ENCODE measurements at places on chromosomes 1 and 21.

DNA sequence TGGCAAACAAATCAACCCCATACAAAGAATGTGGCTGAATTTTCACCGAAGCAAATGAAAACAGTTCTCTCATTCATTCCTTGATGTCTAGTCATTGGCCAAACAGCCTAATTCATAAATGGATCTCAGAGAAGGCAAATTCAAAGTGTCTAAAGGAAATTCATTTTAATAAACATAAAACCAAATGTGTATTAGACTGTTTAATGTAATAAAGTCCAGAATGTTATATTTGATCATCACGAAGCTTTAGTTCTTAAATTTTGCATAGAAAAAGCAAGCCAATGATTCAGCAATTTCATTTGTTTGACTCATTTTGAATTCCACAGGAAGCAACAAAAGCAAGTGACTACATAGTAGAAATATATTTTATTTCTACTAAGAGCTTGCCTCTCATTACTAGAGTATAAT lies 379.2 kb upstream of the ADAMTS5 start:
- no peak for DNase-seq

- DNase-seq = no peak
Measured at GRCh38 chr1:38308780-38309179, 262.2 kb upstream of the POU3F1 start.

GRCh38 chr21:41779659-41780058 lies 12.8 kb upstream of the RIPK4 start:
- DNase-seq = no peak

DNA sequence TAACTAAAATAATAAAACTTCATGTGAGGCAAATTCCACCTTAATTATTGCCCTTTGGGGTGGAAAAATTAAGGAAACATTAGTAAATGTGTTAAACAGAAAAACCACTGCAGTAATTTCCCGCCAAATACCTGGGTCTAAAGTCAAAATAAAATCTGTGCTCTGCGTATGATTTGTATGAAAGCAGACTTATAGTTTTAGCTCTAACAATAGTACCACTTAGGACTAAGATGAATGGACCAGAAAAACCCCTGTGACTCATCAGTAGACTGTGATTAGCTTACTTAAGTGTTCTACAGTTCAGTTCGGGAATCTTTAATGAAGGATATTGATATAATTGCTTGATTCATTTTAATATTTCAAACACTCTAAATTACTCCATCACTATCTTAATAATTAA lies 23.3 kb upstream of the C1orf105 start:
- no peak for DNase-seq

DNA sequence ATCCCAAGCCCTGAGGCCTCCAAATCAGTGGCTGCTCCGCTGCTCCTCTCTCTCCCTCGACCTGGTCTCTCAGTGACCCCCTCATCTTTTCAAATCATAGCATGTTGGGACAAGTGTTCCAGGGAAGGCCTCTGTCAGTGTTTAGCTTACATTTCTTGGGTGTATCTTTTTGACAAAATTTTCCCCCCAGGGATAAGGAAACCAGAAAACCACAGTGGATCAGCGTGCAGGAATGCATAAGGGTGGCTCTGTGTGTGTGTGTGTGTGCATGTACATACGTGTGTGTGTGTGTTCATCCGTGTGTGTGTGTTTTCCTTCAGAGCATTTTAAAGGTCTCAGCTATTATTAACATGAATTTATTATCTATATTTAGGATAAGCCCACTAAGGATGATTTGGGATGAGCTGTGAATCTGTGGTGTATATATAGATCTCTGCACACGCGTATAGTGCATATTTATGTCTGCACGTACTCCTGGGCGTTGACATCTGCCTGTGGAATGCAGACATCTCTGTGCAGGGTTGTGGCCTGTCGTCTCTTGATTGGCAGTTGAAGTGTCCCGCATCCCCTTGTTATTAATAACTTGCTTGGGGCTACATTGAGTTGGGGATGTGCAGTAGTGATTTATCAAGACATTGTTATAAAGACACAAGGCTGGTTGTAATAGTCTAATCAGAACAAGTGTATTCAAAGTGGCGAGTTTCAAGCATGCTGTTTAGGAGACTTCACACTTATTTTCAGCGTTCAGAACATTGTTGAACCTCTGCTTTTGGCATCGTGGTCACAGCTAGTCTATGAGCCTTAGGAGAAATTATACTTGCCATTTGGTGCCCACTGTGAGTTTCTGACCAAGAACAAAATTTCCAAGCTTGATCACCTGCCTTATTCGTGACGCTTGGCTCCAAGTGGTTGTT lies 55.6 kb downstream of the GALNT2 start:
- DNase-seq = no peak

DNA sequence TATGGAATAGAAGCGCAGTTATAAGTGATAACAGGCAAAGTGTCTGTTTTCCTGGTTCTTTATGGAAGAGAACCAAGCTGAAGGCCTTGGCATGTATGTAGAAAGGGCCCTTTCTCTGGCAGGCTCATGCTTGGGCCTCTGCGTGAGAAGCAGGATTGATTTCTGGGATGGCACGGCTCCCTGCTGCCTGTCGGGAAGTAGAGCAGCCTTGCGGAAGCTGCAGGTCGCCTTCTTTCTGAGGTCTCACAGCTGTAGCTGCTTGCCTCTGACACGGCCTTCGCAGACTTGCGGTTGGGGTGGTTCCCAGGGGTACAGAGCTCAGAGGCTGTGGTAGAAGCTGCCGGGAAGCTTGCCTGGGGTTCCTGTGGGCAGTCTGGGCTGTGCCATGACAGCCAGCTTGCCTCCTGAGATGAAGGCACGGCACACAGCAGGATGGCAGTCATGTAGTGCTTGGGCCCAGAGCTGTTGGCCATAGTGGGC lies 39.4 kb downstream of the TRAPPC10 start:
- no peak for DNase-seq

GRCh38 chr1:212205006-212205405 lies 80.2 kb upstream of the PPP2R5A start:
- no peak for DNase-seq

- no peak for DNase-seq
Measured at GRCh38 chr1:156233426-156234127, 8.4 kb upstream of the BGLAP start.

DNA sequence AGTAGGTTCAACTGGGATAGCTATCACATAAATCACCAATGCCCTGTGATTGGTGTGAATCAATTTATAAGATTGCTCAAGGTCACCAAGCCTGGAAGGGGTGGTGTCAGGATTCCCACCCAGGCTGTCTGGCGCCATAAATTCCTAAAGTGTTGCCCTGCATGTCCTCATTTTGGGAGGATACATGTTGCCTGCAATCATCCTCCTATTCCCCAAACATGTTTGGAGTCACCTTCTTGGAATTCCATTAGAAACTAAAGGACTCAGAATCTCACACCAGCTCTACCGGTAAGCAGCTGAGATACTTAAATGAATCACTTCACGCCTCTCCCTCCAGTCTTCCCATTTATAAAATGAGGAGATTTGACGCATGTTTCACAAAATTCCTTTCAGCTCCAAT lies 54.1 kb upstream of the SLC45A1 start:
- no peak for DNase-seq

- DNase-seq = no peak
Measured at GRCh38 chr1:97144527-97144926, 422.9 kb downstream of the PTBP2 start.
